PC-3 (cell line): ENCODE measurements at places on chromosomes 7 and 10. TPM values are rescaled to one million over a fixed set of nuclear protein-coding genes. Genes with fewer than 3 reads are reported as not detected.

- H3K27ac ChIP-seq, result peak overlapping the region; percentile 57
- no peaks in the 10 kb centered on the region for H3K36me3 ChIP-seq
- H3K27me3 ChIP-seq, result no peaks in the 10 kb centered on the region
- DNase-seq, result no peak
- H3K4me1 ChIP-seq, result peaks cover 15% of the 10 kb centered on the region
Observed at GRCh38 chr7:119271147-119271779, 1001.7 kb upstream of the KCND2 start.

GRCh38 chr7:77727936-77728701 is 31.9 kb downstream of the RSBN1L start:
- DNase-seq, result no peak
- H3K27me3 ChIP-seq, result no peaks in the 10 kb centered on the region
- H3K4me1 ChIP-seq, result peaks cover 11% of the 10 kb centered on the region; the same call in 1 of the 2 replicates
- no peaks in the 10 kb centered on the region for H3K36me3 ChIP-seq
- H3K4me3 ChIP-seq, result no peak overlapping the region

GRCh38 chr10:23194966-23195845 is 3.1 kb downstream of the PTF1A start:
- H3K4me3 ChIP-seq, result no peak overlapping the region
- no peak for DNase-seq
- peaks cover 45% of the 10 kb centered on the region for H3K27me3 ChIP-seq
- no peaks in the 10 kb centered on the region for H3K36me3 ChIP-seq

DNA sequence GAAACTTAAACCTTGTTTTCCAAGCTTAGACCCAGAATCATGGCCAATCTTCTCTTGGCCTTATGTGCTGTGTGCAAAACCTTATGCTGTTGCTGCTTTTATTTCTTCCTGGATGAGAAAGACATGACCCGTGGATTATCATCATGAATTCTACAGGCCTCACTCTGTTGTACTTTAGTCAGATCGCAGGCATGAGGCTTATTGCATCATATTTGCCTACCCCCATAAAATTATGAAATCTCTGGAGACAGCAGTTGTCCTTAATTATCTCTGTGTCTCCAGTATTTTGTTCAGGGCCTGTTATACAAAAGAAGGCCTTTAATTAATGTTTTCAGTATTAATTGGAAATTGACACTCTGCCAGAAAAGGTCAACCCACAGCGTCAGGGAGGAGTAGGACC is 71.6 kb downstream of the PLCE1 start:
- no peaks in the 10 kb centered on the region for H3K36me3 ChIP-seq
- no peaks in the 10 kb centered on the region for H3K4me1 ChIP-seq
- no peak overlapping the region for H3K27ac ChIP-seq
- H3K27me3 ChIP-seq, result no peaks in the 10 kb centered on the region

- H3K27me3 ChIP-seq, result no peaks in the 10 kb centered on the region
- DNase-seq, result peak; percentile 37
- H3K4me1 ChIP-seq, result no peaks in the 10 kb centered on the region
- no peak overlapping the region for H3K27ac ChIP-seq
- no peaks in the 10 kb centered on the region for H3K36me3 ChIP-seq
Observed at GRCh38 chr10:121734589-121735045, 136.4 kb upstream of the FGFR2 start.

GRCh38 chr7:106283501-106283830 is 1.3 kb downstream of the NAMPT start:
- no peak overlapping the region for H3K27ac ChIP-seq
- no peaks in the 10 kb centered on the region for H3K36me3 ChIP-seq
- peak overlapping the region; percentile 78 for H3K4me3 ChIP-seq
- H3K4me1 ChIP-seq, result peaks cover 44% of the 10 kb centered on the region

CCL26 gene
- 7.1 and 8.2 TPM in 2 replicates for total RNA-seq

NME8 gene
- not detected in 2 replicates for total RNA-seq

COL17A1 gene
- 1.2 and 1.6 TPM in 2 replicates for total RNA-seq

OPN4 gene
- not detected in 2 replicates for total RNA-seq

NKX2-3 gene
- 0.07 TPM in 1 of 2 replicates, not detected in the other for total RNA-seq

BAZ1B gene
- 45.5 and 62.5 TPM in 2 replicates for total RNA-seq

THSD7A gene
- total RNA-seq, result 0.04 and 0.06 TPM in 2 replicates
